ENCODE measurements at places on chromosomes 2 and 18.

DNA sequence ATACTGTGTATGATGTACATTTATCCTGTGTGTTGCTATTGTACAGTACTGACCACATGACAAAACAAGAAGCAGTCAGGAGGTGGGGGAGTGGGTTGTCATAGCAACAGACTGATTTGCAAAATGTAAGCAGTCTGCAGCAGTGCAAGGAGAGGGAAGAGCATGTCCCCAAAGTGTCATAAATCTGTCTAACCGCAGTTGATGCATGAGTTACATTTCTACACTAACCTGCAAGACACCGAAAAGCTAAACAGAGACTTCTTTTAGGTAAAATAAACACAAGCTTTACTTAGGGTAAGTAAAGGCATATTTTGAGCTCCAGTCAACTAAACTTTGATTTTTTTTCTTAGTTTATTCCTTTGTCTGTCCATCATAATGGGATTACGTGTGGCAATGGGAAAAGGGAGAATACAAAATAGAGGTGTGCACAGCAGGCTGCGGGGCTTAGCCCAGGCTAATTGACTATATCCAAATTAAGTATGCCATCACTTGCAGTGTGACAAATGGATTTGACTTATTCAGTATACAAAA is 134.5 kb downstream of the MEIS1 start:
- no peak for DNase-seq

GRCh38 chr2:109523536-109524361 is 90.0 kb downstream of the SEPTIN10 start:
- DNase-seq = no peak

DNA sequence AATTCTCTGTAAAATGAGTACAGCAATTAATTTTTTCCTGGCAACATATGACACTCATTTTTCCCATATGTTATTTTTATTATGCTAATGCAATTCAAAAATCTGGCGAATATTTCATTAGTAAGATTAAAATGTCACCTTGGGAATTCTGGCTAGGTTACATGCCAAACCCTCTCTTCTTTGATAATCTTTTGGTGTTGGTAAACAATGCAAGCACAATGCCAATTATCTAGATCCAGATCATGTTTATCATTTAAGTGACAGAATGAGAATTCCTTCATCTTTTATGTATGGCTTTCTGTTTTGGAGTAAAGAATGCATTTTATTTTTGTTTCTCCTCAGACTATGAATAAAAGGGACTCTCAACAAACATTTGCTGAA is 33.7 kb downstream of the GPR75 start:
- no peak for DNase-seq

DNA sequence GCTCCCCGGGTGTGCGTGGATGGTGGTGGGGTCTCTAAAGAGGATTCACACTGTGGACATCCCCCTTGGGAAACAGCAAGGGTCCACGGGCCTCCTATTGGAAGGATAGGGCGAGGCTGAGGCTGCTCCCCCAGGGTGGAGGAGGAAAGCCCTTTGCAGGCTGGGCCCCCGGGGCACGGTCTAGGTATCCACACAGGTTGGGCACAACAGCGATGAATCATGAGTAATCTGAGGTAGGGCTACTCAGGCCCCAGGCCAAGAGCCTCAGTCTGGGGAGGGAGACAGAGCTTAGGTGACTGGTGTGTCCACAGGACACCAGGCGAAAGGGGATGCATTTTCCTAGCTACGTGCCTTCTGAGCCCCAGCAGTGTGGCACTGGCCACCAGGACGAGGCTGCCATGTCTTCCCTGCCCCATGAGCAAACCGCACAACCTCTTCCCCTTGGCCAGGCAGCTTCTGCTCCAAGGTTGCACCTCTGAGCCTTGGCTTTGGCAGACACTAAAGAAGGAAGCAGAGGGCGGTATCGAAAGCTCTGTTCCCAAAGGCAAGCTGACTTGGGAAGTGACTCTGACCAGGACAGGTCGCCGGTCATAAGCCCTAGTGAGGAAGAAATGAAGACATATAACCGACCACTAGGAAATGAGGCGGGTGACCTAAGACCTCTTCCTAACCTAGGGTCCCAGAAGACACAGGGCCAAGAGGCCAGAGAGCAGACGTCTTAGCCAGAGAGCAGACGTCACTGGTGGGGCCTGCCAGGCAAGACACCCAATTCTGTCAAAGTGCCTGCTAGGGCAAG is 14.6 kb upstream of the SEMA4C start:
- DNase-seq = no peak

GRCh38 chr2:160517731-160518130 is 24.1 kb upstream of the RBMS1 start:
- DNase-seq = no peak

- no peak for DNase-seq
These were observed 173.7 kb downstream of the MYCN start for GRCh38 chr2:16114070-16114469.

GRCh38 chr2:138293045-138293444 is 208.5 kb upstream of the SPOPL start:
- DNase-seq = no peak

- no peak for DNase-seq
These were observed 121.7 kb upstream of the SMAD2 start for GRCh38 chr18:48051945-48052840.

- DNase-seq = no peak
These were observed 31.8 kb downstream of the KLF7 start for GRCh38 chr2:207133820-207134519.

DNA sequence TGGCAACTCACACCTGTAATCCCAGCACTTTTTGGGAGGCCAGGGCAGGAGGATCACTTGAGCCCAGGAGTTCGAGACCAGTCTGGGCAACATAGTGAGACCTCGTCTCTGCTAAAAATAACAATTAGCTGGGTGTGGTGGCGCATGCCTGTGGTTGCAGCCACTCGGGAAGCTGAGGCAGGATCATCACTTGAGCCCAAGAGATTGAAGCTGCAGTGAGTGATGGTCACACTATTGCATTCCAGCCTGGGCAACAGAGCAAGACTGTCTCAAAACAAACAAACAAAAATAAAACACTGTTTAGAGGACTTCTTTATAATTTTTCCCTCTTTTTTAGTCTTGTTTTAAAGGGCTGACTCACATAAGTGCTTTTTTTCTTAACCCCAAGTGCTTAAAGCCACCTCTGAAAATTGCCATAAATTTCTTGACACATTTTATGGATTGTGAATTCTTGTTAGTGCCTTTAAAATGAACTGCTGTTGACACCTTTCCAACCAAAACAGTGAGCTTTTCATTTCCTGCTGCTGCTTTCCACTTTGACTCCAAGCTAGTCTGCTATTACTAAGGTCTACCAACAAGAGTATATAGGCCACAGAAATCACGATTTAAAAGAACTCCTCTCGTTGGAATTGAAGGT is 41.7 kb downstream of the CYP20A1 start:
- no peak for DNase-seq

DNA sequence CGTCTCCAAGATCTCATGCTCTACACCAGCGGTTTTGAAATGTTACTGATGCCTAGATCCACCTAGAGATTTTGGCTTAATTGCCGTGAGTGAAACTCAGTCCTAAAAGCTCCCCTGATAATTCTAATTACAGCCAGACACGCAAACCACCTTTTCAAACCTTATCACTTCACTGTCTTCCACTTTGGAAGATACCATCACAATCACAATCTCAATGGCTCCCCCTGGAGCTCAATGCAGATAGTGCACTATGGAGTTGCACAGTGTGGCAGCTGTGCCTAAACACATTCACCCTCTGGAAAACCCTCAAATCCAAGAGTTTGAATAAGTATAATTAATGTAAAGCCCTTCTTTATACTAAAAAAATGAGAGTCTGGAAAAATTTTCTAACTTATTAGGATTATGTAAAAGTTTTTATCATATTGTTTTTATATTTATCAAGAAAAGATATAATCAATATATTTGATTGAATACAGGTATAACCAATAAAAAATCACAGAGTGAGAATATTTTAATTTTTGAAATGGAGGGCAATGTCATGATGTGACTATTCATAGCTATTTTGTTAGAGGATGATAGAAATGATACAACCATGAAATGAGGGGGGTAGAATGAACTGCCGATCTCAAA is 102.9 kb upstream of the SLC8A1 start:
- DNase-seq = peak; percentile 37

GRCh38 chr2:54585136-54585733 is 129.1 kb downstream of the SPTBN1 start:
- DNase-seq = no peak

DNA sequence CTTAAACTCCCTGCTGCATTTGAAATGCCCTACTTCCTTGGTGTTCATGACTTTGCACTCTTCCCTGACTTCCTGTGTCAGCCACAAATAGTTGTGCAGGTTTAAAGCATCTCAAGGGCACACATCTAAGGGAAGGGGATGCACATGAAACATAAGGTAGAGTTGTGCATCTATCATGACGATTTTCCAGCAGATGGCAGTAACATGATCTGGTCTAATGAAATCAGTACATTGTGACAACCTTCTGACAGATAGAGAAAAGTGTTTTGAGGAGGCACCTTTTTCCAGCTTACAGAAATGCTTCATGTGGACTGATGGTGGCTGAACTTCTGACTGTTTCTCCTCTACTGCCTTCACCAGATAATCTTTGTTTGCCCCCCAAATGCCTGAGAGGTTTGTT is 238.9 kb downstream of the XIRP2 start:
- peak; percentile 70 for DNase-seq

GRCh38 chr2:8571792-8572499 is 109.9 kb upstream of the ID2 start:
- DNase-seq = no peak

GRCh38 chr18:5488844-5489243 is 55.0 kb downstream of the EPB41L3 start:
- no peak for DNase-seq

GRCh38 chr2:111983478-111984212 is 71.4 kb upstream of the TMEM87B start:
- no peak for DNase-seq

GRCh38 chr2:174787487-174788205 is 23.4 kb upstream of the CHRNA1 start:
- no peak for DNase-seq

GRCh38 chr18:74806073-74806472 is 208.4 kb downstream of the ZNF407 start:
- DNase-seq = no peak

GRCh38 chr2:168577885-168578284 is 121.8 kb downstream of the CERS6 start:
- DNase-seq = no peak

DNA sequence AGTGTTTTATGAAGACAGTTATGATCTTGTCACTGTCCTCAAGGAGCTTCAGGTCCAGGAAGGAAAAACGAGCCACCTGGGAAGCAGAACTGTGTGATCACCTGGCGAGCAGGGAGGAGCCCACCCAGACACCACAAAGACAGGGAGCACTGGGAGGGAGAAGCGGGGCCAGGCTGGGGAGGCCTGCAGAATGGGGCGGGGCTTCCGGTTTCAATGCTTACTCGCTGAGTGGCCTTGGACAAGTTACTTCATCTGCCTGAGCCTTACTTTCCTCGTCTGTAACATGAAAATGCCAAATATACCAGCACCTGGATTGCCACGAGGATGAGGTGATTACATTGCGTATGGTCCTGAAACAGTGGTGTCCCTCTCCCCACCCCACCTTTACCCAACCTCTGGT is 227.5 kb downstream of the ANKRD30B start:
- no peak for DNase-seq

GRCh38 chr2:177529166-177529565 is 136.6 kb downstream of the AGPS start:
- DNase-seq = no peak

- DNase-seq = no peak
These were observed 96.5 kb downstream of the MYT1L start for GRCh38 chr2:2234398-2235195.

- peak; percentile 11 for DNase-seq
These were observed 1029.1 kb upstream of the KLHL29 start for GRCh38 chr2:22355816-22356433.

DNA sequence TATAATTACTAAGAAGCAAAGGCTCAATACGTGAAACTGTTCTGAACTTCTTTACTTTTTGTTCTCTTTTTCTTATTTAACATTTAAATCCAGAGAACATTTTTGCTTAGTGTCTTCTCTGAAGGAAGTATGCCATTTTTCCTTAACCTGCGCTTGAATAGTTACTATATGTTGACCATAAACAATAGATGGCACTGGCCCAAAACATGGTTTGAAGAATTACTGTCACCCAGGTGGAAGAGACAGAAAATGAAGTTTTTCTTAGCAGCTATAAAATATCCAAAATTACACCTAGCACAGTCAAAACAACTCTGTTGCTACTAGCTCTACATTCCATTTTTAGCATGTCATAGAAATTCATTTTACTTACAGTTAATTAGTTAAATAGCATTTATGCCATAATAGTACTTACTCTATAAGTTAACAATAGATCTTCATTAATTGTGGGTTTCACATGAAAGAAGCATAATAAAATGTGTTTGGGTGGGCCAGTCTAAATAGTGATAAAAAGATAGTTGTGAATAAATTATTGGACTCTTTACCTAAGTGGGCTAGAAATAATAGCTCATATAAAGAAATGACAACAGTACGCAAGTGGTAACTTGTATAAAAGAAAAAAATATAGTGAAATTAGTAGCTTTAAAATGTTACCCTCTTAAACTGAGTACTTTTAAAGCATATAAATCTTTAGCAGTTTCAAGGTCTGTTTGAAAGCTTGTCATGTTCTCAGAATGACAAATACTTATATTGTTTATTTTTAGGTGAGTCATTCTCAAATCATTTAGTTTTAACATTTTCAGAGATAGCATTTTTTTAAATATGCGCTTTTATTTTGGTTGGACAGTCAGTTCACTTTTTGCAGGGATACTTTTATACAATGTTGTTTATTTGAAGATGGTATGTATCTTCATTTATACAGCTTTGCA is 3.7 kb downstream of the ETAA1 start:
- no peak for DNase-seq

GRCh38 chr2:235545339-235546150 is 51.7 kb downstream of the AGAP1 start:
- no peak for DNase-seq

- DNase-seq = peak; percentile 77
These were observed 297.5 kb downstream of the PIEZO2 start for GRCh38 chr18:10851824-10852319.

GRCh38 chr2:144128130-144128746 is 391.7 kb downstream of the ZEB2 start:
- DNase-seq = no peak

Data from Kasumi-1 (cell line).